ENCODE measurements at places on chromosomes 7 and 10.

DNA sequence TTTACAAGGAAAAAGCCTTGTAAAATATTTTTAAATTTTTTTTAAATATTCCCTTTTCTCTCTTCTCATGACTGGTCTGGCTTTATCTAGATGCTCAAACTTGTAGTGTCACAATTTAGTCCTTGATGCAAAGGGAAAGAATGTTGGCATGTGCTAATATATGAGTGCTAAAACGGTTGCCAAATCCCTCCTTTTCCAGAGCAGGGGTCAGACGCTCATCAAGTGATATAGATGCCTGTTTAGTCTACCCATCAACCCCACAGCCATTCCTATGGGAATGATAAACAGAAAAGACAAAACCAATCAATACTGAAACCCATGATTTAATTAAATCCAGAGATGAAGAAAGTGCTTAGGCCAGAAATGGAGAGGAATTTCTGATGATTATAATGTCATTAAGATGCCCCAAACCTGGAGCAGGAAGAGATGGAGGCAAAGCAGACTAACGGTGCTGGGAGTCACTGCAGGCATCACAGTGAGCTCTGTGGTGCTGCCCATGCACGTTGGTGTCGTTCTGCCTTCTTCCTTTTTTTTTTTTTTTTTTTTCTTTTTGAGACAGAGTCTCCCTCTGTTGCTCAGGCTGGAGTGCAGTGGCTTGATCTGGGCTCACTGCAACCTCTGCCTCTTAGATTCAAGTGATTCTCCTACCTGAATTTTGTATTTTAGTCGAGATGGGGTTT is 210.1 kb upstream of the STK17A start:
- no peak for DNase-seq

- DNase-seq, result no peak
Measured at GRCh38 chr7:159154243-159154642, 9.6 kb upstream of the VIPR2 start.

DNA sequence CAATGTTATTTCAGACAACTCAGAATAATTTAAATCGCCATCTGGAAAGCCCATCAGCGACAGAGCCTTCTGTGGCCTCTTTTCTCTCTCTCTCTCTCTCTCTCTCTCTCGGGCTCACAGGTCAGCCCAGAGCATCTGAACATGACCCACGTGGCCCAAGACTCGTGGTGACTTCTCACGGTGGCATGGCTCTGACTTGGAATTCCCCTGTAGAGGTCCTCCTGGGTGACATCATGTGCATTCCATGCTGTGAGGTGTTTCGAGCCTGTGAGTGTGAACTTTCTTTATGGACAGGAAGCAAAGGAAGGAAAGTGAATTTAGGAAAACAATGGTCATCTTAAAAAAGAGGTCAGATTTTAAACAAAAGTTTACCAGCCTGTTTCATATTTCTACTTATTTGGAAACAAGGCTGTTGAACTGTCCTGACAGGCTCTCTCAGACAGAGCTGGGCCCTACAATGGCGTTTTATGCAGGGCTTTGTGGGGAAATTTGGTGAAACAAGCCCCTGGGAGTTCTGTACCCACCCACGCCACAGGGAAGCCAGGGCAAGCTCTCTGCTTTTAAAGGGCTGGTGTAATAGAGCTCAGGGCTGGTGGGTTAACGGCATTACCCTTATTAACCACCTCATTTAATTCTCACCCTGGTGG is 359.7 kb upstream of the ZNF32 start:
- DNase-seq, result no peak

GRCh38 chr10:110420401-110421193 is 77.1 kb upstream of the DUSP5 start:
- no peak for DNase-seq

- no peak for DNase-seq
Measured at GRCh38 chr10:71072131-71072822, 140.1 kb upstream of the UNC5B start.

DNA sequence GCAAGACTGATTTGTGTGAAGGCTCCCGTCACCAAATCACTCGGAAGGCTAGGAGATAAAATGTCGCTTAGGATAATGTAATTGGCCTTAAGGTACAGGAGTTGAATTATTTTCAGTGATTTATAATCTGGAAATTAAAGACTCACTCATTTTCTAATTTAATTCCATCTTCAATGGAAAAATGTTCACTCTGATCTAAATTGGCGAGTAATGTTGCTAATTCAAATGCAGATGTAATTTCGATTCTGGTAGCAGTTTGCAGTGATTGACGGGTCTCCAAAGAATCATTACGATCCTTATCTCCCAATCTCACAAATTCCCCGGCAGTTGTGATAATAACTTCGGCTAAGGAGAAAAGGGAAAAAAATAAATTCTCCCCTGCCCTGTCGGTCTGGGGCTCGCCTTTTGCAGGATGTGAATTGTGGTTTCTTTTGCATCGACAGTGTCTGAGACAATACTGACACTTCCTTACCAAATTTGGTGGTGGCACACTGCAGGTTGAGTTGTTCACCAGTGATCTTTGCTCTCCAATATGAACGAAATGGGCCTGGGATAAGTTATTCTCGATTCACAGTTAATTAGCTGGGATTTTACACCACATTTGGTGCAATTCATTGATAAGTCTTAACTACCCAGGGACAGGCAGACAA is 215.1 kb upstream of the GPR26 start:
- DNase-seq, result no peak

DNA sequence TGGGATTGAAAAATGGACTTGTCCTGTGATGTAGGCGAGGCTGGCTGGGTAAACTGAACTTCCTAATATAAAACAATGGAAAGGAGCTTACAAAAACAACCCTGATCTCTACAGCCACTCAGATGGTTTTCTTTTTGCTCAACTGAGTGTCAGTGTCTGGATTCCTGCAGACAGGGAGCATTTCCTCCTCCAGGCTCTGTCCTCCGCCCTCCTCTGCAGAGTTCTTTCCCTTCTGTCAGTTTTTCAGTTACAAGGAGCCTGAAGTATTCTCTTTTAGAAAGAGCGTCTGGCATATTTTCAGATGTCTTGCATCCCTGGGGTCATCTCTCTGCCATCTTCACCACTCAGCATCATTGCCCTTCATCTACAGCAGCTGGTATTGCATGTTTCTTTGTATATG is 50.0 kb upstream of the PITRM1 start:
- DNase-seq, result no peak

GRCh38 chr7:39540320-39540719 is 25.9 kb upstream of the YAE1 start:
- DNase-seq, result no peak

DNA sequence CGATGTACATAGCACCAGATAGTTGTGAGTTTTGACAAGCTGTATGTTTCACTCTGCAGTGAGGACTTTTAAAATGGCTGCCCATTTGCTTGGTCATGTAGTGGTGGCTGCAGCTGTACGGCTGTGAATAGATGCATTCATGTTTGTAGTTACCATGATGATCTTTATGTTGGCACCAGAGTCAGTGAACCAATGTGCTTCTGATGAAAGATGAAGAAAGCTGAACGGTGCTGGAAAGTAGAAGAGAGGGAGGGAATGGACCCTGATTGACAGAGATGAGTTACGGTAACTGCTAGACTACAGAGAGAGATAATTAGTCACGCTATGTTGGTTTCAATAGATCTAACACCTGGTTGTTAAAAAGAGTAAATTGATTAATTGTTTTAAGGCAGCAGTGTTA is 256.8 kb downstream of the CELF2 start:
- DNase-seq, result no peak

DNA sequence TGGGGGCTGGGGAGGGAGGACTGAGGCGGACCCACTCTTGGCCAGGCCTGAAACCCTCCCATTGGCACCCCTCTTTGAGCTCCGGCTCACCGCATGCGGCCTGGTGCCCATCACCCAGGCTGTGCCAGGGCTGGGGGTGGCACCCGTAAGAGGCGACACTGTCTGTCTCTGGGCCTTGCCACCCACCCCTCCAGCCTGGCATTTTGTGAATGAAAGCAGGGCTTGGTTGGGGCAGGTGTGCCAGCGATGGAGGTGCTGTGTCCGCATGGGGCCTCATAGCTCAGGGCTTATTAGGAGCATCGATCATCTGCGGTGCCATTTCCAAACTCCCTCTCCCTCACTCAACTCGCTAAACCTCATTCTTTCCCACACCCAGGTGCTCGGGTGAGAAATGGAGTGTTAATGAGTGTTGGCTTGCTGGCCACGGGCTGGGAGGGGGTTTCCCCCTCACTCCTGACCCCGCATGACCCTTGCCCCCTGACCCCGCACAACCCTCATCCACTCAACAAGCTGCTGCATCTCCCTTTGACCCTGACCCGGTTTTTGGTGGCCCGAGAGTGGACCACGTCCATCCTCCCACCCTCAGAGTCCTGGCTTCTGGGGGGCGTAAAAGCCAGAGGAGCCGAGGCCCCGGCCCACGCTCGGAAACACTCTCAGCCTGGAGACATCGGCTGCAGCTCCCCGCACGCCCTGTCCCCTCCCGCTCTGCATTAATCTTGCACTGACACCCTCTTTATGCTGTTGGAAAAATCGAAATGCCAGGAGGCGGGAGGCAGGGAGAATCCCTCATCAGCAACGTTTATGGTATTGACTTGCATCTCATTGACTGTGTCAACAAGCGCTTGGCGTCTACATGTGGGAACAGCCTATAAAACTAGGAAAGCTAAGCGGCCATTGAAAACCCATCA is 161.2 kb downstream of the DNAJB6 start:
- DNase-seq, result no peak

GRCh38 chr7:69243016-69243415 is 355.3 kb upstream of the AUTS2 start:
- no peak for DNase-seq

- no peak for DNase-seq
Measured at GRCh38 chr7:90661290-90662151, 65.4 kb downstream of the CDK14 start.

DNA sequence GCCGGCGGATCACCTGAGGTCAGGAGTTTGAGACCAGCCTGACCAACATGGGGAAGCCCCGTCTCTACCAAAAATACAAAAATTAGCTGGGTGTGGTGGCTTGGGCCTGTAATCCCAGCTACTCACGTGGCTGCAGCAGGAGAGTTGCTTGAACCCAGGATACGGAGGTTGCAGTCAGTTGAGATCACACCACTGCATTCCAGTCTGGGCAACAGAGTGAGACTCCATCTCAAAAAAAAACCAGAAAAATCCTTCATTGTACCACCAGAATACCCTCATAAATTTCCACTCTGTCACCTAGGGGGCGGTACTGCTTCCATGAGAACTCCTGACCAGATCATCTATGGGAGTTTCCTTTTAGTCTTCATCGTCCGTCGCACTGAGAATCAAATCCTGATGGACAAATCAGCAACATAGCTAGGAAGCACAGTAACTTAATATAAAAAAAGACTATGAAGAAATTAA is 225.8 kb upstream of the KLF14 start:
- no peak for DNase-seq

DNA sequence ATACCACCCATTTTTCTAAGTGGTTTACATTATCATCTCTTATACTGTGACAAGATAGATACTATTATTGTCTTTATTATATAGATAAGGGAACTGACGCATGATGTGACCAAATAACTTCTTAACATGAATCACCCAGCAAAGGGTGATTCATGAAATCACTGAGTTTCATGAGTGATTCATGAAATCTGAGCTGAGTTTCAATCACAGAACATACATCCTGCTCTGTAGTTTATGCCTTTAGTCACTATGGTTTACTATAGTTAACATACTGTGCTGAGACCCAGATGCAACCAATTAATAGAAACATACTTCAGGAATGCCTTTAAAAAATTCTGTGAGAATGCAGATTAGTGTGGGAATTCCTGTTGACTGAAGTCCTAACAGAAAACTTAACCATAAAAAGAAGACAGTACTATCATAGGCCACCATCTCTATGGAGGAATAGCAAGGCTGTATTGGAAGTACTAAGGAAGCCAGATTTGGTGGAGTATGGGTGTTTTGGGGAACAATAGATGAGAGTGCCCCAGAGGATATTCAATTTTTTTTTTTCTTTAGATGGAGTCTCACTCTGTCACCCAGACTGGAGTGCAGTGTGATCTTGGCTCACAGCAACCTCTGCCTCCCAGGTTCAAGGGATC is 43.1 kb upstream of the SEMA3A start:
- no peak for DNase-seq

DNA sequence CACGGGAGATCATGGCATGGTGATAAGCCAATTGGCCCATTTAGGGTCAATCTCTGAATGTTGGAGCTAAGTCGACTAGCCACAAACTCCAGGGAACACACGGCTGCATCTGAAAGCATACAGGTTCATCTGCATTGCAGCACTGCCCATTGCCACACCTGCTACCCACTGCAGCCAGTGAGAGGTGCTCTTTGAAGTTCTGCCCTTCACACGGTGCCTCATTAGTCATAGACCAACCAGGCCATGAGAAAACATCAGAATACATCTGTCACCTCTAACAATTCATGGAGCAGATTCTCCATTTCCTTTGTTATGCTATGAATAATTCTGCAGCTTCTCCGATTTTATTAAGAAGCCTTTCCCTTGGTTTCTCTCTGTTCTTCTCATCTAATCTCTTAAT is 65.7 kb upstream of the FAM204A start:
- no peak for DNase-seq

DNA sequence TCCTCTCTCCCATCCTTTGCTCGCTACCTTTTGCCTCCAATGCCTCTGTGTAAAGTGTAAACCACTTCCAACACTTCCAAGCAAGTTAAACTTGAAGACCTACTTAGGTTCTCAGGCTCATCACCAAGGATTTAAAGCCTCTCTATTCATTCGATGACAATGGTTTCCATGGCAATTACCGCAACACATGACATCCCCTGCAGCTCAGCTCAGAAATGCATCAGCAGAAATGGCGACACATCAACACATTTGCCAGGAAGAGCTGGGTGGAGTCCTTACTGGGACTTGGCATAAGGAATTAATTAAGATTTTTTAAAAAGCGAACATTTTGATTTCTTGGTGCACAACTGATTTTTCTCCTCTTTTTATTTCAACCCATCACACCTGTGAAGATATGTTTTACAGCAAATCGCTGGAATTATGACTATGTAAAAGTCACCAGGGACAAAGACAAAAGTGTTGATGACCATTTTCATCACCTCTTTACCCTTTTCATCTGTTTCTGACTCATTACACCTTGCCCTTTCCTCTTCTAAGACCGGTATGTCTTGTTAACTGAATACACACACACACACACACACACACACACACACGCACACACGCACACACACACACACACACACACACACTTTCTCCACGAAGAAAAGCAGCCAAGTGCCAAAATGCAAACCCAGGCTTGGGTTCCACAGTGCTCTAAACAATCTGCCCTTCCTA is 453.4 kb upstream of the CELF2 start:
- no peak for DNase-seq

GRCh38 chr10:113347508-113347907 is 205.3 kb upstream of the HABP2 start:
- DNase-seq, result no peak

DNA sequence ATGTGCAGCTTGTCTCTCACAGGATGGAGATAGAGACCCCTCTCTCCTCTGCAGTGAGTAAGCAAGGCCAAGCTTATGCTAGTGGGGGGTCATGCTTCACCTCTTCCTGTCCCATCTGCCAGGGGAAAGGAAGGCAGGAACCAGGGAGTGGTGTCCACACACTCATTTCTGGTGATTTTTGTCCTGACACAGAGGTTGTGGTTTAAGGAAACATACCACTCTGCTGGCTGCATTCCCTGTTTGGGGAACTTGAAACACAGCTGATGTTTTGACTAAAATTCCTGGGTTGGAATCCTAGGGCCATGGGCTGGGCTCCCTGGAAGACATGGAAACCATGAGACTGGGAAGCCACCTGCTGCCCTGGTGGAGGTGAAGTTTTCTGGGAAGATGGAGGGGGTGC is 21.4 kb downstream of the C10orf120 start:
- DNase-seq, result no peak

GRCh38 chr10:6244510-6244909 is 41.8 kb downstream of the PFKFB3 start:
- DNase-seq, result no peak
